Right lung (tissue), 10 donors: ENCODE measurements at places on chromosomes 2 and 18. TPM values are rescaled to one million over a fixed set of nuclear protein-coding genes. Genes with fewer than 3 reads are reported as not detected.

The LHCGR gene
- polyA plus RNA-seq: 0.13 TPM

The IL36A gene
- not detected for polyA plus RNA-seq

The SLC19A3 gene
- 29.7 TPM for polyA plus RNA-seq

The NETO1 gene
- polyA plus RNA-seq: 0.49 TPM

The CYP27C1 gene
- 11.9 TPM for polyA plus RNA-seq

The CFC1 gene
- polyA plus RNA-seq: 7.9 TPM

The SPP2 gene
- polyA plus RNA-seq: not detected

The DLGAP1 gene
- polyA plus RNA-seq: 2.0 TPM

The LIMS3 gene
- 1.6 TPM for polyA plus RNA-seq

The KCNG2 gene
- 0.16 TPM for polyA plus RNA-seq
